Activated naive CD8-positive, alpha-beta T cell treated with anti-CD3 and anti-CD28 coated beads for 36 hours (primary cell): ENCODE measurements at places on chromosomes 11 and 22.

GRCh38 chr11:46290598-46291309, 13.3 kb downstream of the CREB3L1 start:
- no peak overlapping the region for H3K27ac ChIP-seq
- H3K36me3 ChIP-seq, result no peaks in the 10 kb centered on the region
- H3K4me3 ChIP-seq, result no peak overlapping the region
- no peaks in the 10 kb centered on the region for H3K27me3 ChIP-seq
- peaks cover 2% of the 10 kb centered on the region for H3K4me1 ChIP-seq

GRCh38 chr22:22199634-22200033, 45.0 kb upstream of the VPREB1 start:
- H3K36me3 ChIP-seq, result no peaks in the 10 kb centered on the region
- peaks cover 17% of the 10 kb centered on the region for H3K27me3 ChIP-seq
- H3K27ac ChIP-seq, result no peak overlapping the region
- no peak for DNase-seq
- no peak overlapping the region for H3K4me3 ChIP-seq
- peaks cover 2% of the 10 kb centered on the region for H3K4me1 ChIP-seq

DNA sequence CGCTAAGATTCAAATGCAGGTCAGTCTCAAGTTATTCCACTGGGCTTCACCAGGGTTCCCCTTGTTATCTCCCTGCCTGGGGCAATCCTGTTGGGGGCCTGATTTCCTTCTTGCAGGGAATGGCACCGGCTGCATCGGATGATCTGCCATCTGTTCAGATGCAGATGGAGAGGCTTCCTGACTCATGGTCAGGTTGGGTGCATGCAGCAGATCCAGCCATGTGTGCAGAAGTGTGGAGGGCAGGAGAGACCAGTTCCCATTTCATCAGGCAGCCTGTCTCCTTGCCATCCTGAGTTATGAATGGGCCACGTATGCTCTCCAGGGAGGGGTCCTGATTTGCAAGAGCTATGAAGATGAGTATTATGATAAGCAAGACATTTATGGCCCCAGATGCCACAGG, 161.2 kb upstream of the PLET1 start:
- no peak for DNase-seq
- no peaks in the 10 kb centered on the region for H3K36me3 ChIP-seq
- H3K4me1 ChIP-seq, result peaks cover 4% of the 10 kb centered on the region

GRCh38 chr11:11841723-11842420, at the start of gene USP47:
USP47 (plus strand) TSS chr11:11841972; CDS start chr11:11842186, 214 bp downstream.
- H3K4me3 ChIP-seq, result no peak within 1 kb of the TSS
- H3K36me3 ChIP-seq, result no peaks in the 10 kb centered on the region
- no peak within 1 kb of the TSS for H3K27ac ChIP-seq
- DNase-seq, result peak; percentile 94
- H3K4me1 ChIP-seq, result peaks cover 25% of the 10 kb centered on the region
- H3K27me3 ChIP-seq, result no peaks in the 10 kb centered on the region

DNA sequence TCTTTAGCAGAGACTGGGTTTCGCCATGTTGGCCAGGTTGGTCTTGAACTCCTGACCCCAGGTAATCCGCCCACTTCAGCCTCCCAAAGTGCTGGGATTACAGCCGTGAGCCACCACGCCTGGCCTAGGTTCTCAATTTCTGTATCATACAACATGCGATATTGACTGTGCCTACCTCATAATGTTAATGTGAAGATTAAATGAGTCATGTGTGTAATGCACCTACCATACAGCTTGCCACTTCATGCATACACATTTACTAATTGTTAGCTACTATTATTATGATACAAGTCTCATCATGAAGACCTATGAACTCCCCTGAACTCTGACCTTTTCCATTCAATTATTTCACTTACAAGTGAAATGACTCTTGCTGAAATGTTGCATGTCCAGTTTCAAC, 25.7 kb downstream of the AGBL2 start:
- H3K4me3 ChIP-seq, result no peak overlapping the region
- H3K36me3 ChIP-seq, result no peaks in the 10 kb centered on the region
- peaks cover 4% of the 10 kb centered on the region for H3K4me1 ChIP-seq
- no peaks in the 10 kb centered on the region for H3K27me3 ChIP-seq

GRCh38 chr11:118339281-118339961, 3.1 kb downstream of the CD3D start:
- peak overlapping the region; percentile 98 for H3K27ac ChIP-seq
- peak overlapping the region; percentile 94 for H3K4me3 ChIP-seq
- peaks cover 49% of the 10 kb centered on the region for H3K4me1 ChIP-seq

- H3K36me3 ChIP-seq, result peaks cover 4% of the 10 kb centered on the region
- DNase-seq, result peak; percentile 80
- H3K4me3 ChIP-seq, result peak within 1 kb of the TSS; percentile 94
Measured at GRCh38 chr11:124762105-124762623, at the start of gene ESAM. ESAM (minus strand) TSS chr11:124762290; CDS start chr11:124762154, 136 bp downstream.

DNA sequence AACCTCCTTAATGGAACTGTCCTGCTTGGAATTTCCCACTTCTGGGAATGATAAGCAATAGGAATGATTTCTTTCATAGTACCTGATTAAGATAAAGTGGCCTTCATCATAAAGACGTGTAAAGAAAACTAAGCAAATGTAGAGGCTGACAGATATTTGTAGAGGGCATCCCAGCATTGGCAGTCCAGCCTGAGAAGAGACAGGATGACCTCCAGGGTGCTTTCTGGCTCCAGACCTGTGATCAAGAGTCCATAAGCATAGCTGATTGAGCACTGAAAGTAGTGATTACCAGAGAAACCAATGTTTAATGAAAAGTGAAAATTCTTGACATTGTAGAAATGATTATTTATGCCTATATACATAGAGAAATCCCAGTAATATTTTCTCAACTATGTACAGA, 33.6 kb downstream of the YAP1 start:
- H3K4me1 ChIP-seq, result no peaks in the 10 kb centered on the region
- no peak overlapping the region for H3K27ac ChIP-seq
- no peak overlapping the region for H3K4me3 ChIP-seq
- DNase-seq, result no peak
- H3K27me3 ChIP-seq, result peaks cover 10% of the 10 kb centered on the region
- no peaks in the 10 kb centered on the region for H3K36me3 ChIP-seq

- H3K4me1 ChIP-seq, result peaks cover 16% of the 10 kb centered on the region
- no peak overlapping the region for H3K4me3 ChIP-seq
- H3K27me3 ChIP-seq, result no peaks in the 10 kb centered on the region
- peaks cover under 1% of the 10 kb centered on the region for H3K36me3 ChIP-seq
Measured at GRCh38 chr11:112318661-112319060, 58.0 kb upstream of the PLET1 start.

- H3K36me3 ChIP-seq, result peaks cover 13% of the 10 kb centered on the region
- H3K4me3 ChIP-seq, result no peak overlapping the region
- peaks cover 8% of the 10 kb centered on the region for H3K4me1 ChIP-seq
- no peaks in the 10 kb centered on the region for H3K27me3 ChIP-seq
Measured at GRCh38 chr11:76462317-76462716, 17.5 kb downstream of the EMSY start.

- H3K4me1 ChIP-seq, result no peaks in the 10 kb centered on the region
- no peak overlapping the region for H3K4me3 ChIP-seq
- no peak overlapping the region for H3K27ac ChIP-seq
- DNase-seq, result no peak
- H3K36me3 ChIP-seq, result no peaks in the 10 kb centered on the region
Measured at GRCh38 chr11:107898270-107898669, 30.0 kb upstream of the RAB39A start.

DNA sequence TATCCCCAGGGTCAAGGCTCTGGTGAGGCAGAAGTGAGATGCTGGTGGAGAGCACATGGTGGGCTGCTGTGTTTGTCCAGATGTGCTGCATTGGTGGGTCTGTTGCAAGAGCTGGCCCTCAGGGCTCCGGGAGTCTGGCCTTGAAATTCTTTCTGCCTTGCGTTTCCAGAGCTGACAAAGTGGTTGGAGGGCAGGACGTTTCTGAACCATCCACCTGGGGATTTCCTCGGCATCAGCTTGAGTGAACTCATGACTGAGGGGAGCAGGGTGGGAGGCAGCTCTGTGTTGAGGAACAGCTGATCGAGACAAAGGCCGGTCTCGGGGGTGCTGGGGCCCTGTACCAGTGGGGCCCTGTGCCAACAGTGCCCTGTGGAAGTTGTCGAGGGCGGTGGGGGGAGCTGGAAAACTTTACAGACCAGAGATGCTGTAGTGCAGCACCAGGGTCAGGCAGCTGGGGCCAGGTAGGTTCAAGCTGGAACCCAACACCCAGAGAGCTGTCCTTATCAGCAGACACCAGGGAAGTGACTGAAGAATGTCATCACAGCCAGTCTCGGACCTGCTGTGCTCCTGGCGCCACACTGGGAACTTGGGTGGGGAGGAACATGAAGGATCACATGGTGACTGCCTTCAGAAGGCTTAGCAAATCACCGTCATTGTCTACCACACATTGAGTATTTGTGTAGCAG, 4.9 kb downstream of the TSKU start:
- H3K27me3 ChIP-seq, result peaks cover 25% of the 10 kb centered on the region
- no peak overlapping the region for H3K4me3 ChIP-seq
- peaks cover 15% of the 10 kb centered on the region for H3K4me1 ChIP-seq
- no peak overlapping the region for H3K27ac ChIP-seq
- no peaks in the 10 kb centered on the region for H3K36me3 ChIP-seq

GRCh38 chr22:33271390-33272161, 213.4 kb upstream of the SYN3 start:
- H3K27me3 ChIP-seq, result no peaks in the 10 kb centered on the region
- DNase-seq, result no peak
- H3K4me3 ChIP-seq, result no peak overlapping the region

GRCh38 chr22:49022816-49023160, 804.9 kb downstream of the BRD1 start:
- H3K27ac ChIP-seq, result no peak overlapping the region
- no peaks in the 10 kb centered on the region for H3K4me1 ChIP-seq
- H3K4me3 ChIP-seq, result no peak overlapping the region
- no peaks in the 10 kb centered on the region for H3K27me3 ChIP-seq

DNA sequence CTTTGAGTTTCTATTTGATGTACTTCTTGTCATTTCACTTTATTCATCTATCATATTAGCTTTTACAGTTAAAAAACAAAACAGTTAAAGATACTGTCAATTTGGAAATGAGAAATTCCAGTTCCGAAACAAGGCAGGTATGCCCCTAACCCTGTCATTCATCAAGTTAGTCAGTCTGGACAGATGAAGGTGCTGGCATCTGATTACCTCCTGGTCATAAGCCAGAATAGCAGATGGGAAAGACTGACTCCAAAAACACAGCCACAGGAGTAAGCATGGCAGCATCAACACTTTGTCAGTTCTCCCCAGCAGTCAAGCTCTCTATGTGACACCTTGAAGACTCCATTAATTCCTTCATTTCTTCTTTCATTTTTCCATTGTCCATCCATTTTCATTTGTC, 4.3 kb downstream of the LRRC51 start:
- peaks cover 19% of the 10 kb centered on the region for H3K4me1 ChIP-seq
- no peak overlapping the region for H3K4me3 ChIP-seq
- no peaks in the 10 kb centered on the region for H3K27me3 ChIP-seq
- H3K36me3 ChIP-seq, result no peaks in the 10 kb centered on the region
- no peak overlapping the region for H3K27ac ChIP-seq

GRCh38 chr22:24843048-24843447, 37.0 kb downstream of the SGSM1 start:
- H3K27ac ChIP-seq, result no peak overlapping the region
- no peaks in the 10 kb centered on the region for H3K4me1 ChIP-seq
- DNase-seq, result no peak
- H3K27me3 ChIP-seq, result no peaks in the 10 kb centered on the region
- H3K4me3 ChIP-seq, result no peak overlapping the region

DNA sequence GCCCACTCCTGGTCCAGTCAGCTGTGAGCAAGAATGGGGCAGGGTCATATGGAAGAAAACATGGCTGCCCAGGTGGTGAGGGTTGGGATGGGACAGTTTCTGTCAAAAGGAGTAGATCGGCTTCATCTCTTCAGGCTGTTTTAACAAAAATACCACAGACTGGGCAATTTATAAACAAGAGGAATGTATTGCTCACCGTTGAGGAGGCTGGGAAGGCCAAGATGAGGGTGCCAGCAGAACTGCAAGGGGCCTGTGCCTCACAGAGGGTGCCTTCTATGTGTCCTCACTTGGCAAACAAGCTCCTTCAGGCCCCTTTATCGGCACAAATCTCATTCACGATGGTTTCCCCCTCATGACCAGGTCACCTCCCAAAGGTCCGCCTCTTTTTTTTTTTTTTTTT, 18.1 kb upstream of the RELT start:
- no peaks in the 10 kb centered on the region for H3K27me3 ChIP-seq
- H3K4me1 ChIP-seq, result no peaks in the 10 kb centered on the region
- no peak overlapping the region for H3K4me3 ChIP-seq
- no peak for DNase-seq

- H3K27ac ChIP-seq, result no peak overlapping the region
- H3K27me3 ChIP-seq, result peaks cover 23% of the 10 kb centered on the region
- no peak overlapping the region for H3K4me3 ChIP-seq
- no peaks in the 10 kb centered on the region for H3K4me1 ChIP-seq
- no peak for DNase-seq
Measured at GRCh38 chr11:32072872-32073643, 17.8 kb upstream of the RCN1 start.

DNA sequence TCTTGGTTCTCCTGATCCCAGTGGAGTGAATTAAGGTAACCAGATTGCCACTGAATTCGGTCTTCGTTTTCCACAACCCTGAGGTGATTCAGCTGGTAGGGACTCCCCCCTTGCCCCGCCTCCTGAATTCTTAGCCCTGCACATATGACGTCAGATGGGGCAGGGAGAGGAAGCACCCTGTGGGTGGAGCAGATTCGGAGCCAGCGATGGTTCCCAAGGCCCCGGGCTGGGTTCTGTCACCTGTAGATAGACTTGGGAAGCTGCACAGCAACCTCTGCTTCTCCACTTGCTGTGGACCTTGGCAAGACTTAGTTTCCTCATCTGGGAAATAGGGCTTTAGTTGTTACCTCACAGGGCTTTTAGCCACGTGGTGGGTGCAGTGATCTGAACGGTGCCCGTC, 67.8 kb downstream of the CTTN start:
- H3K4me1 ChIP-seq, result peaks cover 7% of the 10 kb centered on the region
- no peak overlapping the region for H3K27ac ChIP-seq
